GM13976 (cell line): ENCODE measurements at places on chromosomes 1 and 21.

DNA sequence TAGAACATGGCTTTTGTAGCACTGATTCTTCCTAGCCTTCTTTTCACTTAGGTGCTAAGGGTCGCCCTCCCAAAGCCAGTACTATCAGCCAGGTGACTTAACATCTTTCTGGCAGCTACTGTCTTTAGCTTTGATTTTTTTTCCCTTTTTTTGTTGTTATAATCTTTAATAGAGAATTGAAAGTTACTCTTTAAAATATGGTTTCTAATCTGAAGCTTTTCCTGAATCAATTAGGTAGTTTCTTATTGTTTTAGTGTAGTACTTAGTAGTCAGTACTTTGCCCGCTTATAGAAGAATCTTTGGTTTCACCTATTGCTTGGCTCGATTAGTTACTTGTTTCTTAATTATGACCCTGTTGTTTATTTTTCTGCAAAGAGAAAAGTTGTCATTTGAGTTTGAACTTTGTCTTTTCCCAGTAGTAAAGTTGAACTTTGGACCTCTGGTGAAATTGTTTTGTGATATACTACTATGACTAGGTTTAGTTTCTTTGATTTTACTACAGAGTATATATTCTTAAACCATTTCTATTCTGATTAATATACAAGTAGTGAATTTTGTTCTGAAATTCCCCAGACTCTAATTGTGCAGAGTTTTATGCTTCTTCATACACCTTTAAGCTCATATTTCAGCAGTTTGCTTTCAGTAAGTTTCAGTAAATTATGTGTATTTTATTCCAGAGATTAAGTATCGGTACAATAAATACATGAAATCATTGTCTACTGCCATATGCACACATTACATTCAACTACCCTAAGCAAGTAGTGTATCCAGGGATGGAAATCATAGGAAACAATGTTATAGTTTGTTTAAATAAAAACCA lies 3.9 kb downstream of the MAGI3 start:
- DNase-seq, result no peak

DNA sequence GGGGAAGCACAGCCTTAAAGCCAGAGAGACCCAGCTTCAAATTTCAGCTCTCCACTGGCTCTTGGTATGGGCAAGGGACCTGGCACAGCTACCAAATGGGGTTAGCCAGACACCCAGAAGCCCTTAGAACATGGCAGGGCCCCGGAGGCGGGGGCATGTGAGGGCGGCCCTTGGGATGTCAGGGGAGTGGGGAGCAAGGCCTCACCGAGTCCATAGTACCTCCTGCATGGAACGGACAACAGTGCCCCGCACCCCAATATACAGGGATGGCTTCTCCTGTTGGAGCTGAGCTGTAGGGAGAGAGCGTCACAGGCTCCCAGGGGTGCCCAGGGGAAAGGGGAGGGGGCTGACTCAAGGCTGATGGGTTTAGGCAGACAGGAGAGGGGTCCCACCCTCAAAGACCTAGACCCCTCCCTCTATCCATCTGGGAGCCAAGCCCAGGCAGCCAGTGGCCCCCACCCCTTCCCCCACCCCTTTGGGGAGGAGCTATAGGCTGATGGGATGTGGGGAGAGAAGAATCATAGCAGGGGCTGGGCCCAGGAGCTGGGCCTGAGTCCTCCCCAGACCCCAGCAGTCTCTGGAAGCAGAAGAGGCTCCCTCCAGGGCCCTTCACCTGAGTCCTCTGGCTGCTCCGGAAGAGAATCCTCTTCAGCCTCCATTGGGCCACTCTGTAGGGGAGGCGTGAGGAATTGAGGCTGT lies 16.5 kb downstream of the SPOCD1 start:
- DNase-seq, result no peak

DNA sequence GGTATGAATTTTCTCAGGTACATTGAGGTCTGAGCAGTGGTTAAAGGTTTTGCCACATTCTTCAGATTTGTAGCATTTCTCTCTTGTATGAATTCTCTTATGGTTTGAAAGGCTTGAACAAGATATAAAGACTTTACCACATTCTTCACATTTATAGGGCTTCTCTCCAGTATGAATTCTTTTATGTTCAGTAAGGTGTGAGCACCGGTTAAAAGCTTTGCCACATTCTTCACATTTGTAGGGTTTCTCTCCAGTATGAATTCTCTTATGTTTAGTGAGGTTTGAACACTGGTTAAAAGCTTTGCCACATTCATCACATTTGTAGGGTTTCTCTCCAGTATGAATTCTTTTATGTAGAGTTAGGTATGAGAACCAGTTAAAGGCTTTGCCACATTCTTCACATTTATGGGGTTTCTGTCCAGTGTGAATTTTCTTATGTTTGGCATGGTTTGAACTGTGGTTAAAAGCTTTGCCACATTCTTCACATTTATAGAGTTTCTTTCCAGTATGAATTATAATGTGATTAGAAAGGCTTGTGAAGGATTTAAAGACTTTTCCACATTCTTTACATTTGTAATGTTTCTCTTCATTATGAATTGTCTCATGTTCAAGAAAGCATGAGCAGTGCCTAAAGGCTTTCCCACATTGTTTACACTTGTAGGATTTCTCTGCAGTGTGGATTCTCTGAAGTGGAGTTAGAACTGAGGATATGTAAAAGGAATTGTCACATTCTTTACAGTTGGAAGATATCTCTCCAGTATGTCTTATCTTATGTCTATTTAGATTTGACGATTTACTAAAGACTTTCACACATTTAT lies 18.4 kb upstream of the ZNF124 start:
- DNase-seq, result no peak

GRCh38 chr1:121546830-121547591 lies 362.2 kb downstream of the SRGAP2C start:
- DNase-seq, result no peak

- DNase-seq, result no peak
Measured at GRCh38 chr1:27705545-27705944, 20.2 kb upstream of the FAM76A start.
